Cerebellar nuclear complex (tissue), 1 donor: ENCODE measurements at places on chromosomes 1 and 21.

- no peak for DNase-seq
These were observed 45.6 kb upstream of the RGS2 start for GRCh38 chr1:192763243-192763642.

DNA sequence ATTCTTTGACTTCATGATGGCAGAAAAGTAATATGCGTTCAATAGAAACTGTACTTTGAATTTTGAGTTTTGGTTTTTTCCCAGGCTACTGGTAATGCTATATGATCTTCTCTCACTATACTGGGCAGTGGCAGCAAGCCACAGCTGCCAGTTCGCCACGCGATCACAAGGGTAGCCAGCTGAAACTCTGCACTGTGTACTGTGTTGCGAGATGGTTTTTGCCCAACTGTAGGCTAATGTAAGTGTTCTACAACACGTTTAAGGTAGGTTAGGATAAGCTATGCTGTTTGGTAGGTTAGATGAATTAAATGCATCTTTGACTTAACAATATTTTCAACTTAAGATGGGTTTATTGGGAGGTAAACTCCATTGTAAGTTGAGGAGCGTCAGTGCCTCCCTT lies 123.1 kb downstream of the NRDC start:
- DNase-seq = no peak

DNA sequence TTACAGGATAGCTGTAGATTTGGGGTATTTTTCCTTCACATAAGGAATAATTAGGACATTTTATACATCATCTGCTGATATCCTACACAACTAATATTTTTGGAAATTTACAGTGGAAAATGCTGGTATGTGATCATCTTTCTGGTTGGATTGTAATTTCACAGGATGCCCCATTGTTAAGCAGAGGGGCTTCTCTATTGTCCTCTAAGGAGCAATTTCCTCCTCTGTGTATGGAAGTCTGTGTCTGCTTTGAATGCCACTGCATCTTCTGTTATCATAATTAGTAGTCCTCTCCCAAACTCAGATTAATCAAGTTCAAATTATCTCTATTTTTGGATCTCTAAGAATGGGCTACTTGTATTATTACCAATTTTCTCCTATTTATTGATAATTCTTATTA lies 988.1 kb upstream of the B3GALT2 start:
- DNase-seq = no peak

- DNase-seq = no peak
These were observed 59.6 kb upstream of the ST6GALNAC5 start for GRCh38 chr1:76807543-76808260.
